ENCODE measurements at places on chromosomes 16 and 17.

- no peak for DNase-seq
These were observed 57.9 kb upstream of the CLEC19A start for GRCh38 chr16:19227643-19228042.

- DNase-seq, result peak; percentile 90
These were observed 9.0 kb downstream of the SLC5A10 start for GRCh38 chr17:18960803-18961511.

DNA sequence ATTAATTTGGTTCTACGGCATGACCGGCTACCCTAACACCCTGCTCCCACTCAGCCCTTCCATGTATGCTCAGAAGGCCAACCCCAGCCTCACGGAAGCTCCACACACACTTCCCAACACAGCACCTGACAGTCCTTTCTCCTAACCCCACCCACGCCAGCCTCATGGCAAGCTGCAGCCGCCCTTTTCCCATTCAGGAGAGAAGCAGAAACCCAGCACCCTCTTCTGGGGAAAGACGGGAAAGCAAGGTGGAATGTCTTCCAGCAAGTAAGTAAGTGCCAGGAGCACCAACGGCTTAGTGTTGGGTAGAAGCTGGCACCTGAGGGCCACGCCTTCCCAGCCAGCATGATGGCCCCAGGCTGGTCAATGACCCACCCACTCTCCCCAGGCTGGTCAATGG lies 32.1 kb downstream of the ABR start:
- no peak for DNase-seq

DNA sequence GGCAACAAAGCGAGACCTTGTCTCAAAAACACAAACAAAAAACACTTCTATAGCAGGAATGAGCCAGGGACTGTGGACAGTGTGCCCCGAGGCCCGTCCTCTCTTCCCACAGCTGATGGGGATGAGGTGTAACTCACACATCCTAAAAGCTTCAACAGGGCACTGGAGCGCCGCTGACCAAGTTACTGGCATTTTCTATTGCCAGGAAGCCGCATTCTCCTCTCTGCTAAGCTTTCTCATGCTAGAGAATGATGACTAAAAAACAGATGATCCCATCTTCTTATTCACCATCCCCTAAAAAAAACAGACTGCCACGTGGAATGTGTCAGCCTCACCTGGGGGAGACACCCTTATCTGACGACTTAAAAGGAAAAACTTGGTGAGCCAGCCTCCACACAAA lies 16.3 kb downstream of the CARHSP1 start:
- DNase-seq, result no peak

DNA sequence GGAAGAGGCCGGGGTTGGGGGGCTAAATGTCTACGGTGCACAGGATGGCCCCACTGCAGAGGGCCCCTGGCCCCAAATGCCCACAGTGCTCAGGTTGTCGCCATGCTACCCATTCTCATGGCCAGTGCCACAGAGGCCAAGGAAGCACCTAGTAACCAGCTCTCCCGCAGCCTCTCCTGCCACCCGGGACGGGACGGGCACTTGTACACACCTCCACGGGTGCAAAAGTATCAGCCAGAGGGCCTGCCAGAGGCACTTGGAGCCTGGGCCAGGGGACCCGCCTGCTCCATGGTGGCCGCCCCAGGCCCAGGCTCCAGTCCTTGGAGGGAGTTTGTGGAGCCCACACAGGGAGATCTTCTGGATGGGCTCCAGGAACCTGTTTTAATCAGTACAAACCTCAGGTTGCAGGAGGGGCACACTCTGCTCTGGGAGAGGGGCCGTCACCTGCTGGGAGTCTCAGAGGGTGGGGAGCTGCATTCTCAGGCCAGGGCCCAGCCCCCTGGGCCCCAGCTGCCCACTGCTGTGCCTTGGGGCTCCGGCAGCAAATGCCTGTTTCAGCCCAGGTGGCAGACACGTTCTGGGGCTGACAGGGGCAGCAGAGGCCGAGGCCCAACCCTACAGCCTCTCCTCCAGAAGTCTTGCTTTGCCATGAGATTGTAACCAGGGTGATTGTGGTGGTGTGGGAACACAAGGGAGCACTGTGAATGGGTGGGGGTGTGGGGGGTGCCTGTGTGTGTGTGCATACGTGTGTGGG lies 7.9 kb downstream of the TPSD1 start:
- no peak for DNase-seq

- no peak for DNase-seq
These were observed 1.5 kb upstream of the TOM1L1 start for GRCh38 chr17:54899201-54899600.

Measured in activated T-cell treated with anti-CD3 and anti-CD28 coated beads, Interleukin-2, amount 50 U/mL, for 24 hours (primary cell).